ENCODE measurements at places on chromosomes 7 and 10.

- DNase-seq: no peak
These were observed 86.6 kb downstream of the SLC25A13 start for GRCh38 chr7:96235281-96235680.

DNA sequence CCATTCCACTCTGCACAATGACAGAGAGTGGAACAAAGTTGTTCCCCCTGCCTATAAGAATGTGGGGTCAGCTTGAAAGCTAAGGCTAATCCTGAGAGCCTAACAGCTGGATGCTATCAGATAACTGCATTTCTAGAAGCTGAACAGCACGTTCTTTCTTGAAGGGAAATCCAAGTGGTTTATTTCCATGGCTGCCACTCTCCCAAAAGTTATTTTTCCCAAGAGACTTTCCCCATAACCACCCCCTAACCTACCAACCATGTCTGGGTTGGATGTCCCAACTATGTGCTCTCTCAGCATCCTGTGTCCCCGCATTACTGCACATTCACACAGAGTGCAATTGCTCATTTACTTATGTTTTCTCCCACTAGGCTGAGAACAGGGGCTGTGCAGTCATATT, 140.7 kb upstream of the ANKRD1 start:
- DNase-seq: no peak

DNA sequence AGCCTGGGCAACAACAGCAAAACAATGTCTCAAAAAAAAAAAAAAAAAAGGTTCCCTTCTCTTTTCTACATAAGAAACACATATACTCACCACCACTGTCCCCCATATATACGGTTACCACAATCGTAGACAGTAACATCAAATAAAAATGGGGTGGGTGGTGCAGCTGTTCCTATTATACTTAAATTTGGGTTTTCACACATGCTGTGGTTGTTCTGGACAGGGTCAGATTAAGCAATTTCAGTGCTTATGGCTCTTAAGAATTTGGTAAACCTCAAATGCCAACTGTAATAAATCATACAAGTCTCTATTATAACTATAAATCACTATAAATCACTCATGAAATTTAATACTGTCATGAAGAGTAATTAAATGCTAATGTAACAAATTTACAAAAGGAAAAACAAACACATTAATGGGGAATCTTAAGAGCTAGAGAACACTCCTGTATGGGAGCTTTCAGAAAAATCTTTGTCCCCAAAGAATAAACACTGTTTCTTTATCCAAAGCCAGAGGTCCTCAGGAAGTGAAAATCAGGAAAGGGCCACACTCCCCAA, 143.6 kb downstream of the GLI3 start:
- DNase-seq: no peak

GRCh38 chr10:99775850-99776249, 6.6 kb upstream of the ABCC2 start:
- DNase-seq: no peak

GRCh38 chr10:116382290-116382689, 45.4 kb upstream of the PNLIPRP3 start:
- no peak for DNase-seq
